Activated T-cell treated with anti-CD3 and anti-CD28 coated beads, Interleukin-2, amount 50 U/mL, for 24 hours (primary cell): ENCODE measurements at places on chromosomes 3 and 15.

DNA sequence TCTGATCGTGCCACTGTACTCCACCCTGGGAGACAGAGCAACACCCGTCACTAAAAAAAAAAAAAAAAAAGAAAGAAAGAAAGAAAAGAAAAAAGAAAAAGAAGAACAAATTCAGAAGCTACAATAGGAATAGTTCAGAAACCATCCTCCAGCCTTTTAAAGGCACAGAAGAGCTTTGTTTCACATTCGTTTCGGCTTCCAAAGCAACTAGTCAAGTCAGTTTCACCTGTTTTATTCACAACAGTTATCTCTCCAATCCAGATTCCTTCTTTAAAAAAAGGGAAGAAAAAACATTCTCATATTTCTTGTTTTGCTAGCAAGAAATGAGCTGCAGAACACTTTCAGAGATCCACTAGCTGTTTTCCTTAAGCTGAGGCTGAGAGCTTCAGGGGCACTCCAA, 767.7 kb upstream of the CFAP20DC start:
- DNase-seq = no peak

GRCh38 chr3:126835472-126836219, 131.6 kb downstream of the CHCHD6 start:
- no peak for DNase-seq

DNA sequence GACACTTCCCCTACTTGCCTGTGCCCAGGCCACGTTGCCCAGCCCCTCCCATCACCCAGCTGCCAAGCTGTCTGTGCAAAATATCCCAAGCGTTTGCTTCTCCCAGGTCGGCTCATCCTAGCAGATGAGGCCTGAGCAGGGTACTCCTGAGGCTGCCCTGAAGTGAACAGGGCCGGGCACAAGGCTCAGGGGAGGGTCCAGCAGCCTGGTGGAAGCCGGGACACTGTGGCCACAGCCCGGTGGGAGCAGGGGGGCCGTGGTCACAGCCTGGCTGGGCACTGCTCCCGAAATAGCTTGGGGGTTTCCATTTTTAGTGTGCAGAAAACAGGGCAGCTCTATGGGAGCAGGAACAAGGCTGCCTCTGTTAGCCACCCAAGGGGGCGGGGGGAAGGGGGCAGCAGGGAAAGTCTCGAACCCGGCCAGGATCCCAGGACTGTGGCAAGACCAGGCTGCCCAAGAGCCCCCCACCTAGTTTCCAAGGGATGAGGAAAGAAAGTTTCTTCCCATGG, 3.4 kb downstream of the PLXNB1 start:
- DNase-seq = no peak

DNA sequence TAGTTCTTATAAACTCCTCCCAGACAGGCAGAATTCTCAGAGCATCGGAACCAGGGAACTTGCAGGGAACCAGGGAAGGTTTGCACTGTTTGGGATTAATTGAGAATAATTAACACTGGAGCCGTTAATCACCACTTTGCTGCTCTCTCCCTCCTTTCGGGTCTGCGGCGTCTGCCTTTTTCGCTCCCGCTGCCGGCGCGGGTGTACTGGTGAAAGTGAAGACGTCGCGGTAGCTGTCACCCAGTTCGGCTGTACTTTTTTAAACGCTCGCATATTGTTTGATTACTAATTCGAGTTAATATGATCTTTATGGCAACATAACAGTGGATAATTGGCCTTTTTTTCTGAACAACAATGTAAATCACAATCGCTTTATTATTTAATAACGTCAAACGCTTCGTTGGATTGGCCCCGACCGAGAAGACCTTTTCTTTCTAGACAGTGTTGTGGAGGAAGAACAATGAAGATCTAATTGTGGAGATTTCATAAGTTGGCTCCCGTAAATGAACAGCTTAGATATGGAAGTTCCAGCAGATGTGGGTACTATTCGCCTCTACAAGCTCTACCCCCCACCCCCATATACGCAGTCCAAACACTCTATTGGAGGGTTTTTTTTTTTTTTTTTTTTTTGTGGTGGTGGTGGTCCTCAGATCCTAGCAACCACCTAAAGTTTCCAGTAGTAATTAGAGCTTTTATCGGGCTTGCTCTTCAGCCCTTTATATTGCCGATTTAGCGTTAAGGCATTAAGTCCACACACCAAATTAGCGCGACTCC, 12.7 kb downstream of the SOX2 start:
- no peak for DNase-seq

- DNase-seq = no peak
Measured at GRCh38 chr3:152595975-152596821, 238.7 kb upstream of the P2RY1 start.

DNA sequence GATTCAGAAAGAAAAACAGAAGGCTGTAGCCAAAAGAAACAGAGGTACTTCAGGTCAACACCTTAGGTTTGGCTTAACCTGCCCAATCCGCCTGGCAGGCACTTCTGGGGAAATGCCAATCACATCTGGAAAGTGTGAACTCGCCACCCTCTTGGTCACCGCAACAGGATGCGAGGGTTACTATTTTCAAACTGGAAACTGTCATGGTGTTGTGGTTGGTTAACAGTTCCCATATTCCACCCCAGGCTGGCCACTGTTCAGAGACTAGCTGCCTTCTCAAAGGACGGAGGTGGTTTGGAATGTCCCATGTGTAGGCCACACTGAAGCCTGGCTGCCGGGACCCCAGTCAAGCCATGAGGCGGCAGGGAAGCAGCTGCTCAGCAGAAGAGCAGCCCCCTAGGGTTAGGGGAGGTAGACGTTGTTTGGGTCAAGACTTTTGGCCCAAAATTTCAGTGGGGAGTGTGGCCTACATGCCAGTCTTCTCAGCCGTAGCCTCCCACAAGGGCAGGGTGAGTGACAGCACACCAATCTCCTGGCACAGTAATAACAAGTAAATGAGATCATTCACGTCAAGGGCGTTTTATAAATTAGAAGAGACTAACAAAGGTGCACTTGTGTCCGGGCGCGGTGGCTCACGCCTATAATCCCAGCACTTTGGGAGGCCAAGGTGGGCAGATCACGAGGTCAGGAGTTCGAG, 54.6 kb downstream of the UMPS start:
- no peak for DNase-seq
